ENCODE measurements at places on chromosomes 4 and X.

DNA sequence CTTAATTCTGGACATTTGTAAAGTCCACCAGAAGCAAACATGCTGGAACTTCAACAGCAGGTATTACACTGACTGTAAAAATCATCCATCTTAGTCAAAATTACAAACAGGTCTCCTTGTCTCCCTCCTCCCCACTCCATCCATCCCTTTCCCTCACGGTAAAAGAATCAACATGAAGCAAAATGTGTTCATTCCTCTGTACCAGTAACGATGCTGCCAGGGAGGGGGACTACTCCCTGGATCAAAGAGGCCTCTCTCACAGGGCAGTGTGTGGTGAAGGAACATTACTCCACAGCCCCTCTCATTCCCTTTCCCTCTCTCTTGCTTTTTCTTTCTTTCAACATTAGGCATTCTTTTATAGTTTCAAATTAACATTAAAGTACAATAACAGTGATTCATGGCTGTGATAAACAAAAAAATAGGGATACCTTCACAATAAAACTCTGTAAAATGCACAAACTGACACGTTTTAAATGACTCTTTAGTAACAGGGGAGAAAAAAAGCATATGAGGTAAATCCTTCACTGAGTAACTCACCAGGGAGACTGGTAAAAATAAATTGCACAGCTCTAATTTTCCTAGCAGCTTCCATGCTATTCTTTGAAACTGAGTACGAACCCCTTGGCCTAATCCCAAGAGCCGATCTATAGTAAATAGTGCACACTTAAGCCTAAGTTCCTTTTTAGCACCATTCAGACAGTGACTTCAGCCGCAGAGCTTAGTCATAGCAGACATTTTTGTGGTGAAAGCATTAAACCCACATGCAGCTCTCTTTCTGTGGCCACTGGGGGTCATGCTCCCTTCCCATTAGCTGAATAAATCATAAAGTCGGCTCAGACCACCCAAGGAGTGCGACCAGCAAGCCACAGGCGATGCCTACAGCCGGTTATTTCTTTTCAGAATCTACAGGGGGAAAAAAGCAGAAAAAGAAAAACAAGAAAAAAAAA lies 215.6 kb upstream of the GYPA start:
- peak; percentile 93 for DNase-seq

DNA sequence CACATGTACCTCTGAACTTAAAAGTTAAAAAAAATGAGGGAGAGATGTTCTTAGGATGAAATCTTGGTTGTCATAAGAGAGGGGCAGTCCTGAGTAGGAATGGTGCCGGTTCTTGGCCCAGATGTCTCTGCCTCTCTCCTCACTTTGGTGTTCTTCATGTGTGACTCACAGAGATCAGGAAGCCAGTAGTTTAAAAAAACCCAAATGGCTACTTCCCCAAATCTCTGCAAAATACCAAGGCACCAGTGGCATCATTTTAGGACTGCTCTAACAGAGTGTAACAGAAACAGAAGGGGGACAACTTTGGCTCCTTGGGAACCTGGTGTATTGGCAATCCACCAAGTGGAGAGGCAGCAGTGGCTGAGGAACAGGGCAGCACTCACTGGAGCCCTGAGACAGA lies 116.8 kb downstream of the SCD5 start:
- no peak for DNase-seq

DNA sequence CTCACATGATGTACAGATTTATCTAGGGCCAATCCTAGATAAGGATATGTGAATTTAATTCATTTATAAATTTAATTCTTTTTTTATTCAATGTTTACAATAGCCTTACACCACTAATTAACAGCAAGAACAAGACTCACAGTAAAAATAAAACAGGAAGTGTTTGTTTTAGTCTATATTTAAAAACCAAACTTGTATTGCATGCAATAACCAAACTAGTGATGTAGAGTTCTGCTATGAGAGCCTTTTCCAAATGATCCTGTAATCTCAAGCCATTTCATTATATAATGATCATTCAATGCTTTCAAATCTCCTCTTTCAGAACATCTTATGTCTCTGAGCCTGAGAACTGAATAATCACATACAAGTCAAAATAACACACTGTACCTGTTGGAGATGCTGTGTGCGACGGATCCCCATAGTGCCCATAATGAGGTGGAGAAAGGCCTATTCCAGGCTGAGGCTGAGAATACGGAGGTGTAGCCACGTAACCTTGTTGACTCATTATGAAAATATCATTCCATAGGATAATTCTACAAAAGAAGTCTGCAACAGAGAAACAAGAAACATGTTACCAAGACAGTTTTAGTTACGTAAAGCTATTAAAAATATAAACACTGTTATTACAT lies 2.6 kb downstream of the SEC24D start:
- DNase-seq: no peak

DNA sequence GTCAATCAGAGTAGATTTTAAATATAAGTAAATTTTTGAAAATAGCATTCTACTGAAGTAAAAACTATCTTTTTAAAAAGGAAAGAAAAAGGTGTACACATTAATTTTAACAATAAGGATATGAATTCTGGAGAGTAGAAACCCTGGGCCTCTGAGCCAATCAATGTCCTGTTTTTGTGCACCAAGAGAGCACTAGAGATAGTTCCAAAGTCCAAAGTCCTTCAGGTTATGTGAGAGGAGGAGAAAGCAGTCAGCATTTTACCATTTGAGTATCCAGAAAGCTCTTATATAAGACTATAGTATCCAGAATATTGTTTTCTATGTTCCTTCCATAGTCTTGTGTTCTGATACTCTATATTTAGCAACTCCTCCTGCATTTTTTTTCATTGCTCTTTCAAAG lies 3.3 kb upstream of the TCEAL8 start:
- DNase-seq: no peak

- DNase-seq: peak; percentile 13
These were observed 1.2 kb downstream of the SPCS3 start for GRCh38 chr4:176320976-176321361.

DNA sequence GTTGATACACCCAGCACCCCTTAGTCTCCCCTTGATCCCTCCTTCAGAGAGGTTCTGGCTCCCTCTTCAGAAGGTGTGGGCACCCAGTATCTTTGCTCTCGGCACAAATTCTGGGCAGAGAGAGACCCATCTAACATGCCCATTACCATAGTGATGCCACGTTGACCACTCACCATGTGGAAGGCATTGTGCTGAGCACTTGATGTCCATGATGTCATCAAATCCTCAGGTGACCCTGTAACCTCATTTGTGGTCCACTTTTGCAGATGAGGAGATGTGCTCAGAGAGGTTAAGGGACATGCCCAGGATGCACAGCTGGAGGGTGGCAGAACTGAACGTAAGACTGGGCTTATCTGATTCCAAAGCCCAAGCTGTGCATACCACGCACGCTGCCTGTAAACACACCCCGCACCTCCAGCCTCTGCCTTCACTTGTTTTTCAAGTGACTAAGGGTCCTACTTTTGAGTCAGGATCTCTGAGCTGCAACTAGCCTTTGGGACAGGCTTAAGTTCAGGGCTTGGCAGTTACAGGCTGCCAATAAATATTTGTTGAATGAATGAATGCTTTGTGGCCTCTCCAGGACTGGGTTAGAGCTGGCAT lies 55.2 kb downstream of the HTRA3 start:
- no peak for DNase-seq

- peak; percentile 82 for DNase-seq
These were observed 137.8 kb downstream of the SCFD2 start for GRCh38 chr4:53228036-53228435.

DNA sequence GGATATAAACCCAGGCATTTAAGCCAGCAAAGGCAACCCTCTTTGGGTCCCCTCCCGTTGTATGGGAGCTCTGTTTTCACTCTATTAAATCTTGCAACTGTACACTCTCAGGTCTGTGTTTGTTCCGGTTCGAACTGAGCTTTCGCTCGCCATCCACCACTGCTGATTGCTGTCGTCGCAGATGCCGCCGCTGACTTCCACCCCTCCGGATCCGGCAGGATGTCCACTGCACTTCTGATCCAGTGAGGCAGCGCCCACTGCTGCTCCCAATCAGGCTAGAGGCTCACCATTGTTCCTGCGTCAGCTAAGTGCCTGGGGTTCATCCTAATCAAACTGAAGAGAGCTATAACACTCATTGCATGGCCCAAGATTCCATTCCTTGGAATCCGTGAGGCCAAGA lies 49.2 kb downstream of the ENOPH1 start:
- no peak for DNase-seq

GRCh38 chr4:133524369-133524768 lies 375.3 kb downstream of the PCDH10 start:
- DNase-seq: no peak

DNA sequence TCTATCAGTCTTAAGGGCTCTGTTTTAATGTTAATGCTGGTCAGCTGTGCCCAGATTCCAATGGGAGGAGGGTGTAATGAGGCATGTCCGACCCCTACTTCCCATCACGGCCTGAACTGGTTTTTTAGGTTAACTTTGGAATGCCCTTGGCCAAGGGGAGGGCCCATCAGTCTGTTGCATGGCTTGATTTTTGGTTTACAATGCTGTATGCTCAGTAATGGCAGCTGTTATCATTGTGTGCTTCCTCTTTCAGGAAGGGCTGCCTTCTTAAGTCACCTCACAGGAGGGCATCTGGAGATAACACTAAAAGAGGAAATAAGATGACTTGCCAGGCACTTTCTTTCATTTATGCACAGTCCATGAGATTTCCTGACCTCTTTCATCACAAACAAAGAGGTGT lies 36.3 kb downstream of the ATXN3L start:
- peak; percentile 71 for DNase-seq

DNA sequence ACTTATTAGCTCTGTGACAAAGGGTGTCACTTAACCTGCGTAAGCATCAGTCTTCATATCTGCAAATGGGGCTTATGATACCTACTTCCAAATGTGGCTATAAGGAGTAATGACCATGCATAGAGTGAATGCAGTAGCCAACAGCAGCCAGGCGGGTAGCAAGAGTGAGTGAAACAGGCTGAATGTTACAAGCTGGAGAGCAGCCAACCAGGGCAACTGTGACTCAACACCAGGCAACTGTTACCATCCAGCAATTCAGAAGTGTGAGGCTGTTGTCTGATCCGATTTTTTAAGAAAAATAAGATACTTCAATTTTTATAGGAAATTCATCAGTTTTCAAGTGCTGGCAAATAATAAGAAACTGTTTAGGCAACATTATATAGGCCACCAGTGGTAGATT lies 270.2 kb upstream of the TAPT1 start:
- no peak for DNase-seq

DNA sequence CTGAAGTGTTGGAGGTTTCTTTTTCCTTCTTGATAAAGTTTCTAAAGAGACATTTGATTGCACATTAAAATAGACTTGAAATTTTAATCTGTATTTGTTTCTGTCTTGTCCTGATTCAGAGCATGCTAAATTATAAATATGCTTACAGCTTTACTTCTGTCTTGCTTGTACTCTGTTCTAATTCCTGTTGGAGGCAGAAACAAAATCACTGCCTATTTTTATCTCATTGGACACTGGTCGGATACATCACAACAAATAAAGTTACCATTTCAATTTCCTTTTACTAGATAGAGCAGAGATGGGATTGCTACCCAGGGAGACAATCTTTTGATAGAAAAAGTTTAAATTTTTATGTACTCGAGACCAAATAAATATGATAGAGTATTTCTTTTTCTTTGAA lies 6.9 kb downstream of the ANK2 start:
- DNase-seq: no peak

GRCh38 chrX:108090491-108091263 lies 665 bp downstream of the PSMD10 start:
- DNase-seq: peak; percentile 4

- DNase-seq: no peak
These were observed 87.9 kb downstream of the EVC start for GRCh38 chr4:5798946-5799345.

DNA sequence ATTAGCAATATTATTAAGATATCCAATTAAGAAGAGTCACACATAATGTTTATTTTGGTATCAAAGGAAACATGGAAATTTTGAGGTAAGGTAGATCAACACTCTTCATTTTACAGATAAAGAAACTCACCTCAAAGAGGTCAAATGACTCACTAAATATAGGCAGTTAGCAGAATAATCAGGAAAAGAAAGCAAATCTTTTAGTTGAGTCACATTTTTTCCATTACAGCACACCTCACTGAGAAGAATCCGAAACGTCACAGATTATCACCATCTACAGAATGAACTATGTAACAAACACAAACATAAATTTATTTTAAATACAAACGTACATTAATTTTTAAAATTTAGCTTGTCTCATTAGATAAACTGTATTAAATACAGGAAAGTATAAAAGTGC lies 70.1 kb downstream of the TMEM47 start:
- no peak for DNase-seq

- no peak for DNase-seq
These were observed 32.7 kb upstream of the RASGEF1B start for GRCh38 chr4:81504112-81505003.

All from Kasumi-1 (cell line).